ENCODE measurements at places on chromosomes 11 and 22. TPM values are rescaled to one million over a fixed set of nuclear protein-coding genes. Genes with fewer than 3 reads are reported as not detected.

The PCSK7 gene
- 29.8 TPM for total RNA-seq

GRCh38 chr11:79258576-79258975, 182.3 kb downstream of the TENM4 start:
- no peak for DNase-seq

GRCh38 chr11:66281776-66282467, 3.9 kb downstream of the CNIH2 start:
- DNase-seq, result no peak

- no peak for DNase-seq
Observed at GRCh38 chr22:32352681-32353080, 5.0 kb upstream of the RFPL3 start.

GRCh38 chr22:46569848-46570695, 32.7 kb upstream of the CELSR1 start:
- peak; percentile 39 for DNase-seq
